ENCODE measurements at places on chromosomes 4 and X. TPM values are rescaled to one million over a fixed set of nuclear protein-coding genes. Genes with fewer than 3 reads are reported as not detected.

DNA sequence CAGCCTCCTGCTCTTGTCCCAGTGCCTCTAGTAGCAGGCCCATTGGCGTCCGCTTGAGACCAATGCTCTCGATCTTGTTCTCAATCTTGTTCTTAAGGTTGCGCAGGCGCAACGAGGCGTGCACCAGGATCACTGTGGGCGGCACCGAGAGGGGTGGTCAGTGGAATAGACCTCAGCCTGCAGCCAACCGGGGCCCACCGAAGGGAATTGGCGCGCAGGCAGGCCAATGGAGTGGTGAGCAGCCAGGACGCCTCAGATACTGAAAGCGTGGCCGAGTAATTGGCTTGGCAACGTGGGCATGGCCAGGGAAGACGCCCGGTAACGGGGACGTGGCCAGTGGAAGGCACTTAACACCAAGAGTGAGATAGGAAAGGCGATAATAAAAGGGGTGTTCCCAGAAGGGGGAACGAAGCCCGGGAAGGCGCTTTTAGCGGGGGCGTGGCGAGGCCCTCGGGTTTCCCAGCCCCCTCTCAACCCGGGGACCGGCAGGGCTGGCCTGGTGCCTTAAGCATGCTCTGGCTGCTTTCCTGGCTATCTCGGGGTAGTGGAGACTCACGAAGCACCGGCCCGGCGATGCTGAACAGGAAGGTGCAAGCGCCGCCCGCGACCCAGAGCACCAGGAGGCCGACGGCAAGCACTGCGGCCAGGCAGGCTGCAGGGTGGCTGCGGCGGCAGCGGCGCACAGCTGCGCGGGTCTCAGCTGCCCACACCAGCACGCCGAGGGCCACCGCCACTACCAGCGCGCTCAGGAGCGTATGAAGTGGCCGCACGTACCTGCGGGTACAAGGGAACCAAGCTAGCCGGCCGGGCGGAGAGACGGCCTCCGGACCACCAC, 1.7 kb downstream of the PRAF2 start:
- DNase-seq = no peak

GRCh38 chrX:10856797-10857196, 236.4 kb upstream of the MID1 start:
- no peak for DNase-seq

- DNase-seq = no peak
Observed at GRCh38 chrX:23664496-23664895, 2.8 kb upstream of the PRDX4 start.

DNA sequence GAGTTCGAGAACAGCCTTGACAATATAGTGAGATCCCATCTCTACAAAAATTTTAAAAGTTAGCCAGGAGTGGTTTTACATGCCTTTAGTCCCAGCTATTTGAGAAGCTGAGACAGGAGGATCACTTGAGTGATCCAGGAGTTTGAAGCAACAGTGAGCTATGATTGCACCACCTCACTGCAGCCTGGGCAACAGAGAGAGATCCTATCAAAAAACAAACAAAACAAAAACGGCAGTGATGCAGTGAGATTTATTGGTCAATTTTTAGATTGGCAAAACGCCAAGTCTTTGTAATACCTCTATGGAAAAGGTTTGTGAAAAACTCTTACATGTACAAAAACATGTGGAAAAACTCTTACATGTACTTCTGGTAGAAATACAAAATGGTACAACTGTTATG, 91.3 kb downstream of the PTPN13 start:
- no peak for DNase-seq

DNA sequence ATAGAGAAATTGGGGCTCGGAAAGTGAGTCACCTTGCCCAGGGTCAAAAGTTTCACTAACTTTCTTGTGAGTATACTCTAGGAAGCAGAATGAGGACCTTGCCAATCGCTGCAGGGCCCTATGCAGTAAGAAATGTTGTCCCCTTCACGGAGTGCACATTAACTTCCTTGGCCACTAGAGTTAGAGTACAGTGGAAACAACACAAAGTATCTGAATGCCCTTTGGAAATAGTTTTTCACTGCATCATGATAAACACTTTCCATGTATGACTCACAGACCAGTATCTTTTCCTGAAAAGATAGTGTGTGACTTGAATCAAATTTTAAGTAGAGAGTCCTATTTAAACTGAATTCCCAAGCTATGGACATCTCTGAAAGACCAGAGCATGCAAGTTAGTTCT, 45.5 kb upstream of the STK26 start:
- no peak for DNase-seq

- no peak for DNase-seq
Observed at GRCh38 chr4:5003372-5003857, 15.8 kb downstream of the CYTL1 start.

- DNase-seq = no peak
Observed at GRCh38 chrX:16771483-16772398, 14.5 kb upstream of the TXLNG start.

- no peak for DNase-seq
Observed at GRCh38 chr4:19213388-19213787, 1038.3 kb upstream of the SLIT2 start.

Gene EPGN
- not detected for total RNA-seq

Gene OSTC
- total RNA-seq = 71.2 TPM

Gene MSX1
- total RNA-seq = 0.12 TPM

Gene BMP3
- total RNA-seq = not detected

Gene INTS6L
- total RNA-seq = 22.8 TPM

Gene NDST4
- not detected for total RNA-seq
